Stimulated activated CD8-positive, alpha-beta memory T cell treated with anti-CD3 and anti-CD28 coated beads, Interleukin-2, amount 100 ng/mL, for 48 hours (primary cell): ENCODE measurements at places on chromosomes 3 and 15.
A peak's percentile ranks its signal among the peaks of the same experiment; 100 is the strongest.

GRCh38 chr3:133992951-133993620 lies 36.6 kb downstream of the SLCO2A1 start:
- no peak for DNase-seq

DNA sequence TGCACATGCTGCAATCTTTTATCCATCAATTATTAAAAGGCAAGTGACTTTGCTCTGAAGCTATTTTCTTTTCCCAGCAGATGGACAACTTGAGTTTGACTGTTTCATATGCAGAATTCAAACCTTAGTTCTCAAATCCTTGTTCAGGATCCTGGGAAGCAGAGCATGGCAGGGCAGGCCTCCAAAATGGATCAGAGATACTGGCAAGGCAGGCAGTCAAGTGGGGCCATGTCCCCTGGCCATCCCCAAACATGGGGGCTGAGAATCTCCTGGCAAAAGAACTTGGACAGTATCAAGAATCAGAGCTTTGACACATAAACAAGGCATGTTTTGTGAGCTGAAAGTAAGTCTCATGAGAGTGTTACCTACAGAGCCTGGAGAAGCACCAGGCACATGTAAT lies 122.9 kb upstream of the CTNNB1 start:
- no peak for DNase-seq

DNA sequence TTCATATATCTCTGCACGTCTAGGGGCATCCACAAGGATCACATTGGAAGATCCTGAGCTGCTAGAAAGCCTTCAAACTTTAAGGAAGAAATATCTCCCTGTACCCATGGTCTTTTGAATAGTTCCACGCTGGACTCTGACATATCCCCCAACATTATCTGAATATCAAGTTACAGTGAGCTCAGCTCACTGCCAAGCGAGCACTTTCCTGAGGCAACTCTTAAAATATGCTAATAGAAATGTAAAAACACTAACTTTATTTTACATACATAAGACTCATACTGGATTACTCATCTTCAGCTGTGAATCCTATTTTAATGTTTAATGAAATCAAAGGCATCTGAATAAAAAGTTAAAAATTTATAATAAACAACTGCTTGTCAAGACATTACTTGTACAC lies 420.2 kb upstream of the CCDC54 start:
- DNase-seq = no peak

DNA sequence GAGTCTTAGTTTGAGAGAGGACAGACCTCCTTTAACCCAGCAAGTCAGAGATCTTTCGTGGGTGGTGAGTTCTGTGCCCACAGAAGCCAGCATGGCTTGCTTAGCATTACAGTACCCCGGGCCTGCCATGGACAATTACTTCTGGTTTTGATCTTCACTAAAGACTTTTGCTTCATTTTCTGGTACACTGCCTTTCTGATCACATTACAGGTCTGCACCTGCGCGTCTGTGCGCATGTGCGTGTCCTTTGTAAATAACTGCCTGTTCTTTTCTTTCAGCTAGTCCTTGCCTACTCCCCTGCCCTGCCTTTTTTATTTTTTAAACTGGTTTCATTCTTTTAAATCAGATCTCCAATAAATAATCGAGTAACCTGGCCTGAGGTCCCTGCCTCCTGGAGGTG lies 57.1 kb upstream of the CMTM8 start:
- DNase-seq = no peak

GRCh38 chr3:132255041-132255745 lies 62.0 kb upstream of the ACP3 start:
- no peak for DNase-seq

DNA sequence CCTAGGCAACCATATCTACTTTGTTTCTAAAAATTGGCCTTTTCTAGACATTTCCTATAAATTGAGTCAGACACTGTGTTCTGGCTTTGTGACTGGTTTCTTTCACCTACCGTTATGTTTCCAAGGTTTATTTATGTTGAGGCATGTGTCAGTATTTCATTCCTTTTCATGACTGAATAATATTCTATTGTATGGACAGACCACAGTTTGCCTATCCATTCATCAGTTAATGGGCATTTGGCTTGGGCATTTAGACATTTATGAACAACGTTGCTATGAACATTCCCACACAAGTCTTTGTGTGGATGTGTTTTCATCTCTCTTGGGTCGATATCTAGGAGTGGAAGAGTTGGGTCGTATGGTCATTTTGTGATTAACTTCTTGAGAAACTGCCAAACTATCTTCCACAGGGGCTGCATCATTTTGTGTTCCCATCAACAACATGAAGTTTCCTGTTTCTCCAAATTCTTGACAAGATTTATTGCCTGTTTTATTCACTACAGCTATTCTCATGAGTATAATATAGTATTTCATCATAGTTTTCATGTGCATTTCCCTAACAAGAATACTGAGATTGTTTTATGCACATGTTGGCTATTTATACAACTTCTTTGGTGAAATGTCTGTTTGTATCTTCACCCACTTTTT lies 3.5 kb upstream of the EFCC1 start:
- no peak for DNase-seq

DNA sequence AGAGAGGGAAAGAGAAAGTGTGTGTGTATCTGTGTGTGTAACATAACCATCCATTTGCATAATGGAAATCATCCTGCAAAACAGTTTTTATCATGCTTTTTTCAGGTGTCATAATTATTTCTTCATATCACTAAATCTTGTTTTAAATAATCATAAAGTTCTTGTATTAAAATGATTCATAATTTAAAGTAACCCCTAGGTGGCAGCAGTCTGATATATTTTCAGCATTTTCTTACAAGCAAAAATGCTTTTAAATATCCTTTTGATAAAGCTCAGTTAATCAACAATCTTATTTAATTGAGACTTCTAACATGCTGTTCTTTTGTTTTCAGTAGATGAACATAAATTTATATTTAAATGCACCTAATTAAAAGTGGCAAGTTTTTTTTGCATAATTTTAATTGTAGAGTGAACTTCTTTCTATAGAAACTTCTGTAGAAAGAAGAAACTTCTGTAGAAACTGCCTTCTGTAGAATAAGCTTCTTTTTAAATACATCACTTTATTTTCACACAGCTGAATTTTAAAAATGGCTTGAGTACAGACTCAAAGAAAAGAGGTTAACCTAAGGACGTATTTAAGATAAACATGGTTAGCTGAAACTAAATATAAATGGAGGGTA lies 72.5 kb downstream of the OPA1 start:
- DNase-seq = no peak

DNA sequence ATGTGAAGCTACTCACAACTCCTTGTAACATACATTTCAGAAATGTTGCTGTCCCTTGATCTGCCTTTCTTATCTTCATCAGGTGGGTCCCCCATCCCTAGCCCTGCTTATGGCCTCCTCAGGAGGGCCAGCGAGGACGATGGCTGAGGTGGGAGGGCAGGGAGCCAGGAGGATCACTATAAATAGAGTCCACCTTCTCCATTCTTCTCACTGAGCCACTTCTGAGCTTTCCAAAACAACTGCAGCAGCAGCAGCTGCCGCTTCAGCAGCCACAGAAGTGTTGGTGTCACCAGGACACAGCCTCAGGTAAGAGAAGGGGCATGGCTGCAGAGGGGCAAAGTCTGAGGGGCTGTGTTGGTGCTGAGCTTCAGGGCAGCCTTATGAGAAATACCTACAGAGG lies 53.5 kb downstream of the ANAPC13 start:
- no peak for DNase-seq

DNA sequence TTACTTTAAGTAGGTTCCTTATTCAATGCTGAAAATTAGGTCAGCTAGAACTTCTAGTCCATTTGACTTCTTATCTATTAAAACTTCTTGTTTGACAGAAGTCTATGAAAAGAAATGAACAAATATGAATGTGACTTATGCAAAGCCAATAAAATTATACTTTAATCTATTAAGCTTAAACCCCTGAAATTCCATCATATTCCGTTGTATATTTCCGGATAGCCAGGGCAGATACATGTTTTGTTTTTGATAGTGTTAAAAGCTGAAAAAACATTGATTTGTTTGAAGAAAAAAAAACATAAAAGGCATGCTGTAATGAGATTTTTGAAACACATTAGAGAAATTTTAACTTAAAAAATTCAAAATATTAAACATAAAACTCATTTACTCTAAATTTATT lies 667.2 kb upstream of the NAALADL2 start:
- DNase-seq = no peak

DNA sequence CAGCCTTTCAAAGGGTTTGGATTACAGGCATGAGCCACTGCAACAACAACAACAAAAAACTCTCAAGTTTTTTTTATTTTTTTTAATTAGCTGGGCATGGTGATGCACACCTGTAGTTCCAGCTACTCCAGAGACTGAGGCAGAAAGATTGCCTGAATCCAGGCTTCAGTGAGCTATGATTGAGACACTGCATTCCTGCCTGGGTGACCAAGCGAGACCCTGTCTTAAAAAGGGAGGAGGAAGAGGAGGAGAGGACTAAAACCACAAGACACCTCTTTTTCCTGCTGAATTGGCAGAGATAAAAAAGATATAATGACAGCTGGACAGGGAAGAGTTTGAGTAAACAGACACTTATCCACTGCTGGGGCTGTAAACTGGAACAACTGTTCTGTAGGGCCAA lies 22.7 kb upstream of the CHRNB4 start:
- no peak for DNase-seq

GRCh38 chr15:68383161-68384074 lies 48.5 kb downstream of the ITGA11 start:
- DNase-seq = no peak

DNA sequence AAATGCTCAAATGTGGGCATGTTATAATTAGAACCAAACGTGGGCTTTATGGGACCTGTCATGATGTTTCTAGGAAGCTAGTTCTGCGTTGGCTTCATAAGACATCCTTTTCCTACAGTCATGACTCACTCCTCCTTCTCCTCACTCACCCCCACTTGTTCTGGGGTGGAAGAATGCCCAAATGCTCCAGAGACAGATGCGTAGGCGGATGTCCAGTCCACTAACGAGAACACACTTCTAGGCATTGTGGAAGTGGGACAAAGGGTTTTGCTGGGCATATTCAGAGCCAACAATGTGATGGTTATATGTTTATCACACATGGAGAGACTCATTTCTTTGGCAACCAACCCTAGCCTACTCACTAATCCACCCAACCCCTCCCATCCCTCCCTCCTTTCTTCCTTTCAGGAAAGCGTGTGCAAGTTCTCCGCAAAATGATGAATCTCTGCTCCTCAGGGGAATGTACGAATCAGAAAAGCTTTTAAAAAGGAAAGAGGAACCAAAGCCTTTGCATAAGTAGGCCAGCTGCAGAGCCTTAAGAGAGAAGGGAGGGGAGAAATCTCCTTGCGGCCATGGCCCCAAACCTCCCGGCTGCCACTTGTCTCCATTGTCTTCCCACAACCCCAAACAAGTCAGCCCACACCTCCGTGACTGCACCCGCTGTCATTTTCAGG lies 123.0 kb upstream of the SPRED1 start:
- peak; percentile 9 for DNase-seq

GRCh38 chr3:175988401-175988800 lies 1129.3 kb downstream of the NAALADL2 start:
- DNase-seq = no peak

DNA sequence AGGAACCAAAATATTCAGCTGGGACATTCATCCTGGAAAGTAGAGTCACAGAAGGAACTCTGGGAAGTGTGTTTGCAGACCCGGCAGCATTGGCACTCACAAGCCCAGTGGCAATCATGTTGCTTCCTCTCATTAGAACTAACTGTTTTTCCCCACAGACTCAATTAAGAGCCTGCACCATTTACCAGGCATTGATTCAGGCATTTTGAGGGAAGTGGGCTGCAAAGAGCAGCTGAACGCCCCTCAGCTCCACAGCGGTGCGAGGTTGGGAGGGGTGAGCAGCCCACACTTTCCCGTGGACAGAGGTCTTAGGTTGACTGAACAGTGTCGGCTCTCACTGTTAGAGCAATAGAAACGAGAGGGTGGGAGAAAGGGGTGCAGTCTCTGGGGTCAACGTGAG lies 143.8 kb downstream of the STT3B start:
- DNase-seq = no peak

GRCh38 chr15:69090197-69090948 lies 70.1 kb upstream of the GLCE start:
- no peak for DNase-seq

GRCh38 chr15:67061811-67062368 lies 3.5 kb upstream of the SMAD3 start:
- DNase-seq = no peak

- no peak for DNase-seq
Observed at GRCh38 chr3:99579246-99579645, 59.1 kb upstream of the COL8A1 start.

GRCh38 chr3:178088963-178089362 lies 447.3 kb upstream of the KCNMB2 start:
- DNase-seq = no peak

- DNase-seq = no peak
Observed at GRCh38 chr15:101120473-101120872, 131.4 kb downstream of the CHSY1 start.

- no peak for DNase-seq
Observed at GRCh38 chr3:126888186-126888760, 94.6 kb upstream of the PLXNA1 start.
